CD4-positive, alpha-beta T cell treated with Interleukin-21 for 1 hour (primary cell): ENCODE measurements at places on chromosomes 7 and 10.

DNA sequence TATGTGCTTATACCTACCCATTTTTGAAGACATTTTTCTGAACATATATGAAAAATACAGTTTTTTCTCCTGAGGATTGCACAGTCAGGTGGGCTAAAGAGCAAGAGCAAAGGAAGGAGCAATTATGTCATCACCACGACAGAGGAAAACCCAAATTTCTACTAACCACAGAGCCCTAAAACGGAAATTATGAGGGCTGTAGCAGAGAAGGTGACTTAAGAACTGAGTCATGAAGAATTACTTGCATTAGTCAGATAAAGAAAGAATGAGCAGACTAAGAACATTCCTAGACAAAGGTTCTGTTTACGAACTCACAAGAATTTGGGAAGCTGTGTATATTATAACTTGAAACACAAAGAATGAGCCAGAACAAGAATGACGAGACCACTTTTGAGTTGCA, 974.4 kb downstream of the NXPH1 start:
- DNase-seq, result no peak

GRCh38 chr10:73017955-73018480, 63.4 kb upstream of the PLA2G12B start:
- DNase-seq, result no peak

DNA sequence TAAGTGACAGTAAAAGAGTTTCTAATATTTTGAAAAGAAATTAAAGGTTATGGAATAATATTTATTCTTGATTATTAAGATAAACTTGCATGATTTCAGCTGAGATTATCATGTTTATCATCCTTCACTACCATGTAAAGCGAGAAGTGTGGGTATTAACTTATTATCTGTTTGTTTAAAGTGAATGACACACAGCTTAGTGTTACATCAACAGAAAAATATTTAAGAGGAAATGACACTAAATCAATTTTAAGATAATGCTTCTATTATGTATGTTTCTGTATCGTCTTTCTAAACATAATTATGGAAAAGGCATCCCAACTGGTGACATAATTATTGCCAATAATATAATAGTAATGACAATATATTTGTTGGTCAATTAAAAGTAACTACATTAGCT, 213.1 kb downstream of the PCDH15 start:
- no peak for DNase-seq

- no peak for DNase-seq
Observed at GRCh38 chr10:120111628-120112027, 219.1 kb downstream of the SEC23IP start.

GRCh38 chr10:77160679-77161078, 476.9 kb downstream of the KCNMA1 start:
- no peak for DNase-seq

- DNase-seq, result no peak
Observed at GRCh38 chr7:114460021-114460420, 45.4 kb downstream of the FOXP2 start.
